MCF 10A (cell line): ENCODE measurements at places on chromosomes 3 and 15.

DNA sequence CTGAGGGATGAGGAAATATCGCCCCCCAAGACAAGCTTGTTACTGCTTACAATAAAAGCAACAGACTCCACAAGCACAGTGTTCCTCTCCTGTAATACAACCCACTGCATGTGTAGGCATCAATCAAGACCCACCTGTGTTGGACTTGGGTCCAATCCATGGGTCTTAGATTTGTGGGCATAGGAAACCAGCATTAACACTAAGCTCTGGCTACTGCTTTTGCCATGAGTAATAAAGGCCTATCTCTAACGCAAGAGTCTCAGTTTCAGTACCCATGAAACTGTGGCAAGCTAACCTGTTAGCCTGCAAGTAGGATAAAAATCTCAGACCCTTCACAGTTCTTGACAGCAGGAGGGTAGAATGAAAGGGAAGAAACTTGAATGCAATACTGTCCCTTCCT is 5.2 kb upstream of the EIF1B start:
- no peak for DNase-seq

DNA sequence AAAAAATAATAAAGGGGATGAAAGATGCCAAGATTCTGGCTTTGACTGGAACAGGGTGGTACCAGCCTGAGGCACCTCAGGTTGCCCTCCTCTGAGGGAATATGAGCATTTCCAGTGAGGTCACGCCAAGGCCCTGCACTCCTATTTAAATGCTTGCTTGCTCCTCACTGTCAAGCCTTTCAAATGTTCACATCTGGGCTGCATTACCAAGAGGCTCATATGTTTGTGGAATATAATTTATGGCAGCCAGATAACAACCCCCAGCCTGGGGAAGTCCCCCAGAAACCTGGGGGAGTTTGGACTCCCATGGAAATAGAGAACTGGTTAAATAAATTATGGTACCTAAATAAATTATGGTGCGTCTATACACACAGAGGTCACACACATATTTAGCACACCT is 88.4 kb downstream of the FRMD4B start:
- DNase-seq: no peak

DNA sequence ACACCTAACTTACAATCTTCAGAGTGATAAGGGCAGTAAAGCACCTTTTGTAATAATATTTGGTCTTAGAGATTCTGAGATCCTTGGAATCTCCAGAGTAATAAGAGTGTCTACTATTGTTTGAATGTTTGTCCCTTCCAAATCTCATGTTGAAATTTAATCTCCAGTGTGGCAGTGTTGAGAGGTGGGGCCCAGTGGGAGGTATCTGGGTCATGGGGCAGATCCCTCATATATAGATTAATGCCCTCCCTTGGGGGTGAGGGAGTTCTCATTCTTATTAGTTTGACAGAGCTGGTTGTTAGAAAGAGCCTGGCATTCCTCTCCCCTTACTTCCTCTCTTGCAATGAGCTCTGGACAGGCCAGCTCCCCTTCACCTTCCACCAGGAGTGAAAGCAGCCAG is 16.0 kb downstream of the DZIP1L start:
- DNase-seq: no peak

- no peak for DNase-seq
Measured at GRCh38 chr3:81838457-81838856, 77.0 kb upstream of the GBE1 start.

- DNase-seq: peak; percentile 43
Measured at GRCh38 chr3:23873941-23874340, 42.8 kb downstream of the NKIRAS1 start.

DNA sequence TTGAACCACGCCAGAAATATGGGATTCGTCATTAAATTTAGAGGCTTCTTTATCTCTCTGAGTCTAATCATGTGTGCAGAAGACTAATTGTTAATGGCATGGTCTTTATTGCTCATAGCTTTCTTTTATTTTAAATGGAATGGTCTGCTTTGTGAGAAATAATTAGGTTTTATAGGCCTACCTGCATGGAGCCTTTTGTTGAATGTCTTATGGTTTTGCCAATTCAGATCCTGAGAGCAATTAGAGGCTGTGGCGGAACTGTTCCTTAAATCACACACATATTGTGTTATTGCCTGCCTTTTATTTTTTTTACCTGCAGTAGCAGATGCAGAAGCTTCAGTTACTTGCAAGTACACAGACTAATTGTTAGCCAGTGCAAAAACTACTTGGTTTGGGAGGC is 306.2 kb downstream of the NLGN1 start:
- DNase-seq: no peak

GRCh38 chr15:41596972-41597371 is 38.0 kb downstream of the TYRO3 start:
- DNase-seq: no peak

DNA sequence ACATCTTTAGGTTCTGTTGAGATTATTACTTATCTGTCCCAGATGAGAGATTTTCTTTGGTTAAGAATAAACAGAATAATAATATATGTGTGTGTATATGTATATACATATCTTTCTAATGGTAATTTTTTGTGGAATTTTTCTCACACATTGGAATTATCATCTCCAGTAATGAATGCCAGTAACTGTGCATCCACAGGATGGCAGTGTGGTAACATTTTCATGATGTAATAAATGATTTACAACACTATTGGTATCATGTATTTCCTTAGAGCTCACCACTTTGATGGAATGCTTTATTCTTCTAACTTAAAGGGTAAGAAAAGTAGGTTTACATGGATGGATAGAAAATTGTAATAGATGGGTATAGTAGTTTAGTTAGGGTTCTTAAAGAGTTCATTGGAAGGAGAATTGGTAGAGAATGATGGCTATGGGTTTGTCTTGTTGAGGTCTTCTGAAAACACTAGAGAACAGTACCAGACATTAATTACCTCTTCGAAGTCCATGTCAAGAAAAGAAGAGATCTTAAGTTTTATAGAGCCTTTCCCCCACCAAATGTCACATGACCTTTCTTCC is 78.1 kb downstream of the STT3B start:
- peak; percentile 56 for DNase-seq

DNA sequence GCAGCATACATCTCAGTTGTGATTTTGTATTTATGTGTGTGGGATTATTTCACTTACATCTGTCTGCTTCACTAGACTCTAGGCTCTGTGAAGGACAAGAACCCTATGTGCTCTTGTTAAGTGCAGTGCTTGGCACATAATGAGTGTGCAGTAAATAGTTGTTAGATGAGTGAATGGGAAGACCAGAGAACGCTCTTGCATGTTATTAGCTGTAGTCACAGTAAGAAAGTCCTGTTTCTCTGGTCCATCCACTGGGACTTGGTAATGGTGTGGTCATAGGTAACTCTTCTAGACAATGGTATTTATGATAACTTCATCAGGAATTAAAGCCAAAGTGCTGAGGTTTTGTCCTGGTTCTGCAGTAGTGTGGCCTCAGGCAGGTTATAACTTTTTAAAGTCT is 1.4 kb upstream of the AQP9 start:
- no peak for DNase-seq

GRCh38 chr3:107524326-107524840 is 1.6 kb downstream of the BBX start:
- DNase-seq: peak; percentile 47

GRCh38 chr3:60998858-60999257 is 252.4 kb downstream of the FHIT start:
- peak; percentile 49 for DNase-seq

- no peak for DNase-seq
Measured at GRCh38 chr15:50330921-50331320, 24.1 kb downstream of the GABPB1 start.

- no peak for DNase-seq
Measured at GRCh38 chr15:63169788-63170187, 12.5 kb upstream of the RPS27L start.

DNA sequence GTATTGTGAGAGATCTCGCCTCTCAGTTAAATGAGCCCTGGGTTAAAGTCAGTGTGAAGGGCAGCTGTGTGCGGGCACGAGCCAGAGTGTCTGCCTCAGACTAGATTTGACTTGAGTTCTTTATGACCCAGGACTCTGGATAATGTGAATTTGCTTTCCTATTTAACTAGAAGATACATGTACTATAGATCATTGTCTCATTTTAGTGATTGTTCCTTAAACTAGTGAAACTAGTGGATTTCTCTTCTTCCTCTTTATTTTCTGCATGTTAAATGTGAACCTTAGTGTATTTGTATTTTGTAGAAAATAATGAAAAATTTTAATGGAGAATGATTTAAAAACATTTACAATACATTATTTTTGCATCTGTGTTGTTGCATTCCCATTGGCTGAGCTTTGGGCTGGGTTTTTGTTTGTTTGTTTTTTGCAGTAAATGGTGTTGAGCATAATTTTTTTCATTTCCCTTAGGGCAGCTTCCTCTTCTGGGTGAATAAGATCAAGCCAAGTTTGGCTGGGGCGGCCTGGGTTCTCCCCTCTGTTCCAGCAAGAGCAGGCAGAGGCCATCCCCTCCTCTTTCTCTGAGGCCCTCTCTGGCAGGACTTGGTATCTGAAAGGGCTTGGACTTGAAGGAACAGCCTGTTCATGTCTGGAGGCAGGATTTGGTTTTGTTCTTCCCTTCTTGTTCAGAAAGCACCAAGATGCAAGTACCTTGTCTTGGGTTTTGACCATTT is 15.0 kb downstream of the GCSAM start:
- no peak for DNase-seq

DNA sequence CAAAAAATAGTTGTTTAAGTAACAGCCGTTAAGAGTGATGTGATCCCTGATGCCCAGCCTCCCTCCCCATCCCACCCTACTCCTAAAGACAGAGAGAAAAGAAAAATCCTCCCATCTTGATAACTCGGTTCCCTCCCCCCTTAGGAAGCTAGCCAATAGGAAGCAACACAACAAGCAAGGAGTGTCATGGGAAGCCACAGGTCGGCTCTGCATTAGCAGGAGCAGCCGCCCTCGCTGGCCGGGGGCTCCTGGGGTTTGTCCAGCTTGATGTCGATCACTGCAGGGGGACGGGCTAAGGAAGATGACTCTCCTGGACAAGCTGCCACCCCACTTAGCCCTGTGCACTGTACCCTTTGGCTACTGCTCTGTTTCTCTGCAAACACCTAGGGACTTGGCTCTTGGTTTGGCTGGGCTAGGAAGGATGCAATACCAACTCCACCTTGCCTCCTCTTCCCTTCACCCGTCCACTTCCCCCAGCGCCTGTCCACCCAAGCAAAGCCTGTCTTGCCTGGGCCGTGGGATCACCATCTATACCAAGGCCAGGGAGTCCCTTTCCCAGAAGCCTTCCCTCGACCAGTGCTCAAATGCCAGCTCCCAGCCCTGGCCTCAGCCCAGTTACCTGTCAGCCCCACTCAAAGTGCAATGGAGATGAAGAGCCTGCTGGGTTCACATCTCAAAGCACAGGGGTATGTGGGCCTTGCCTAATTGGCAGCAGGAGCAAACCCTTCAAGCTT is 23.1 kb downstream of the SRPRB start:
- DNase-seq: no peak

GRCh38 chr3:50242381-50242770 is 6.4 kb downstream of the GNAI2 start:
- DNase-seq: no peak

- no peak for DNase-seq
Measured at GRCh38 chr3:126367316-126367805, 10.2 kb upstream of the KLF15 start.

DNA sequence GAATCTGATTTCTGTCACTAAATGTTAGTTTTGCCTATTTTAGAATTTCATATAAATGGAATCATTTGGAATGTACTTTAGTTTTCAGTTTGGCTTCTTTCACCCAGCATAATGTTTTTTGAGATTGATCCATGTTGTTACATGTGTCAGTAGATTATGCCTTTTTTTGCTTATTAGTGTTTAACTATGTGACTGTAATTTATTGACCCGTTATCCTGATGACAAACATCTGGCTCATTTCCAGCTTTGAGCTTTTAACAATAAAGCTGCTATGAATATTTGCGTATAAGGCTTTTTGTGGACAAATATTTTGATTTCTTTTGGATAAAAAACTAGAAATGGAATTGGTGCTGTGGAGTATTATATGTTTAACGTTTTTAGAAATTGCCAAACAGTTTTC is 254.5 kb upstream of the CFAP20DC start:
- no peak for DNase-seq

- DNase-seq: no peak
Measured at GRCh38 chr15:81255958-81256320, 59.3 kb downstream of the IL16 start.

- no peak for DNase-seq
Measured at GRCh38 chr15:77094397-77095030, 23.6 kb upstream of the TSPAN3 start.

DNA sequence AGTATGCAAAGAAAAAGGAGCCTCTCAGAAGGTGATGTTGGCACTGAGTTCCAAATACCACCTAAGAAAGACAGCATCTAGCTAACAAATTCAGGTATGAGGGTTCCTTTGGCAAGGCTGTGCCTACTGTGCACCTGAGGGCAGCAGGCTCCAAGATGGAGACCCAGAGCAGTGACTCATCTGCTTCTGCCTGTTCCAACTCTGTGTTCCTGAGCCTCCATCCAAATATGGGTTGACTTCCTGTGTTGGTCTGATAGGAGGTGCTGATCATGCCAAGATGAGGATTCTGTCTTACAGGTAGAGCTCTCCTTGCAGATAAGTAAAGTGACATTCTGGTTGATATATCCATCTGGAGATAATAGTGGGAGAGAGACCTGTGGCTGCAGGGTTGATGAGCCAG is 26.0 kb downstream of the SV2B start:
- peak; percentile 43 for DNase-seq

DNA sequence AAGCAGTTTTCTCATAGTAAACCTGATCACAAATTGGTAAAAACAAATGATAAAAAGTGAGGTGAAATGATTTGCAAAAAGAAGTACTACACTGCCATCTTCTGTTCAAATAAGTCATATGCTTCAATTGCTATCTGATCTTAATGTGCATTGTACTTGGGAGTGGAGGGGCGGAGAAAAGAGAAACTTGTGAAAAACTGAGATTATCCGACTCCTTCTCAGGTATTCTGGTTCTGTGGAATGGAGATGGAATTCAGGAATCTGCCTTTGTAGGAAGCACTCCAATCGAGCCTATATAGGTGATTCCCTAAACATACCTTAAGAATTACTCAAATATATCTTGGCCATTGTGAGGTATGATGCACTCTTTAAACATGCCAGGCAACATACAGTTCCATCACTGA is 180.6 kb downstream of the CHL1 start:
- peak; percentile 24 for DNase-seq

GRCh38 chr3:196763179-196763578 is 23.5 kb downstream of the PAK2 start:
- DNase-seq: no peak

GRCh38 chr15:95816591-95816990 is 513.9 kb upstream of the NR2F2 start:
- DNase-seq: no peak
